Pulmonary artery endothelial cell (primary cell): ENCODE measurements at places on chromosomes 6 and 20.

DNA sequence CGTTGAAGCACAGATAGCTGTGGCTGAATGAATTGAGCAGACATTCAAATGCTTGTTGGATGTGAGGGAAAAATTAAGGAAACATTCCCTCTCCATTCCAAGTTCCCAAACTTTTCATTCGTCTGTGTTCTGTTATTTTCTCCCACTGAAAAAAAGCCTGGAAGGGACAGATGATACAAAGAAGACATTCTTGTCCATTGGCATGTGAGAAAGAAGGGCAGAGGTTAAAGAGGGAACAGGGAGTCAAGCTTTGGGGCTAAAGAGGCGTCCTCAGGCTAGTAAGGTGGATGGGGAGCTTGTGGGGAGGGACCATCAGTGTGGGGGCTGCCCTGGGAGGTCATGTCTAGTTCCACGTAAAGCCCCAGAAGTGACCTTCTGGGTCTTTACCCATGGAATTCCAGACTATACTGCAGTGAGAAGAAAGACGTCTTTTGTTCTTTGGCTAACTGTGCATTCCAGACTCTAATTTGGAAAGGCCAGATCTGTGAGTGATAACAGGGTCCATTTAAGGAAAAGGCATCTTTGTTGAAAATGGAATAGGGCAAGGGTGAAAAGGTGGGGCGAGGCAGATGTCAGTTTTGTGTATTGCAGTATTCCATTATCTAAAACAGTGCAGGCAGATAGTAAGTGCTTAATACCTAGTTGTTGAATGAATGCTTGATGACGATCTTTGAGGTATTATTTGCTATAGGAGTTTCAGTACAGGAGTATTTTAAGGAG is 117.5 kb downstream of the SOX4 start:
- DNase-seq = no peak

GRCh38 chr6:111944541-111944940 is 71.3 kb upstream of the FYN start:
- no peak for DNase-seq

DNA sequence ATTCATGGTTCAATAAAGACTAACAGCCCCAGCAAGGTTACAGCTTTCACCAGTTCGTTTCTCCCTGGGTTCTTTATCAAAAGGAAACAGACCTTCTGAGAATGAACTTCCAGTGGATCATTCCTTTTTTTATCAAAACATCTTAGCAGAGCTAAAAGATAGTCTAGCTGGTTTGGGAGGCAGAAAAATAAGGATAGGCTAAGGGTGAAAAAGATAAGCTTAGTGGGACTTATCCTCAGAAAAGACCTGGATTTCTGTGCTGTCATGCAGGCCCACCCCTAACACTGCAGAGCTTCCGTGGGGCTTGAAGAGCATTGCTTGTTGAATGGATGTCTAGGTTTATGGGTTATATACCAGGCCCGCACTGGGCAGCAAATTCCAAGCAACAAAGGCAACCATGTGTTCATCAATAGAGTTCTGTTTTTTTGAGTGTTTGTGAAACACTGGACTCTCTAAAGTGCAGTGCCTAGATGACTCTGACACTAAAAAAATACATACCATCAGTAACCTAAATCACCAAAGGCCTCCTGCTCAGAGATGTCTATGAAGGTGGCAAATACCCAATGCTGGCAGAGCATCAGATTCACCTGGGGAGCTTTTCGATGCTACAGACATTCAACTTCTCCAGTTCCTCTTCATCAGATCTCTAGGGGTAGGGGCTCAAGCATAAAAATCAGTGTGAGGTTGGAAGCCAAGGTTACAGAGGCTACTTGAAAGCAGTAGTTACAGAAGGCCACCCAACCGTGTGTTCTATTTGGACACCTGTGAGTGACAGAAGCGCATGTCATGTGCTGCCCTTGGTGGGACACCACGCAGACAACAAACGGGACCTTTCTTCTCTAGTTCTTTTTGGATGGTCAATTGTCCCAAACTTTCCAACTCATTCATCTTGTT is 53.0 kb downstream of the TNFAIP3 start:
- peak; percentile 24 for DNase-seq

GRCh38 chr20:16128538-16129106 is 444.6 kb downstream of the KIF16B start:
- no peak for DNase-seq

GRCh38 chr6:30311671-30312070 is 15.1 kb upstream of the TRIM39 start:
- DNase-seq = no peak

GRCh38 chr20:36493801-36494114 is 47.6 kb upstream of the MYL9 start:
- no peak for DNase-seq

DNA sequence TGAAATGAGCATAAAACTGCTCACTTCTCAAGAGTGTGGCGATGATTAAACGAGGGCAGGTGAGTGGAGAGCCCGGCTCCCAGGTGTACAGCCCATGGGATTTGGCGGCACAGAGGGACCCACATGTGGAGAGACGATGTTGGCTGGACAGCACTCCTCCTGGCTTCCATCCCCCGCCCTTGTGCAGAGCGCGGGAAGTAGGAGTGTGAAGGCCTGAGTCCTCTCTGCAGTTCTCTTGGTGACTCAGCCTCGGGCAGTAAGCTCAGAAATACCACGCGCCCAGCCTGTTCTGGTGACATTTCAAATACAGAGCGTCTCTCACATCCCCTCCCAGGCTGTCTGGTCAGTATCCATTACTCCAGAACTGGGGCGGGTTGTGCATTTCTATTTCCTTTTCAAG is 94.2 kb upstream of the SRSF6 start:
- no peak for DNase-seq

- DNase-seq = no peak
Observed at GRCh38 chr6:53544217-53544469, 758 bp downstream of the GCLC start.

GRCh38 chr20:20229595-20229994 is 138.3 kb upstream of the INSM1 start:
- DNase-seq = no peak

DNA sequence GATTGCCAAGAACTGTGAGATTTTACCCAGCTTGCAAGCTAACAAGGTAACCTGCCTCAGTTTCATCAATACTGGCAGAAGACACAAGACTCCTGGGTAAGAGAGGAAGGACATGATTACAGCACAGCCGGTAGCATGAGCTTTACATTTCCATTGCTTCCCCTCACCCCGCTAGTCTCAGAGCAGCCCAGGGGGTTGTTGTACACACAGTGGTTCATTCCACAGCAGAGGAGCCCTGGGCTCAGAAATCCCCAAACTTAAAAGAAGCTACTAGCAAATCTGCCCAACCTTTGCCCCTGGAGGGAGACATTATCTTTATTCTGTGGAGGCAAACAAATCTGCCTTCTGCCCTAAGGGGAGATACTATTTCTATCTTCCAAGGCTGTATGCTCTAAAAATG is 17.1 kb upstream of the MTHFD1L start:
- DNase-seq = no peak

GRCh38 chr20:32067234-32067821 is 15.3 kb downstream of the HCK start:
- no peak for DNase-seq

GRCh38 chr20:62344782-62345181 is 22.3 kb downstream of the LAMA5 start:
- no peak for DNase-seq

DNA sequence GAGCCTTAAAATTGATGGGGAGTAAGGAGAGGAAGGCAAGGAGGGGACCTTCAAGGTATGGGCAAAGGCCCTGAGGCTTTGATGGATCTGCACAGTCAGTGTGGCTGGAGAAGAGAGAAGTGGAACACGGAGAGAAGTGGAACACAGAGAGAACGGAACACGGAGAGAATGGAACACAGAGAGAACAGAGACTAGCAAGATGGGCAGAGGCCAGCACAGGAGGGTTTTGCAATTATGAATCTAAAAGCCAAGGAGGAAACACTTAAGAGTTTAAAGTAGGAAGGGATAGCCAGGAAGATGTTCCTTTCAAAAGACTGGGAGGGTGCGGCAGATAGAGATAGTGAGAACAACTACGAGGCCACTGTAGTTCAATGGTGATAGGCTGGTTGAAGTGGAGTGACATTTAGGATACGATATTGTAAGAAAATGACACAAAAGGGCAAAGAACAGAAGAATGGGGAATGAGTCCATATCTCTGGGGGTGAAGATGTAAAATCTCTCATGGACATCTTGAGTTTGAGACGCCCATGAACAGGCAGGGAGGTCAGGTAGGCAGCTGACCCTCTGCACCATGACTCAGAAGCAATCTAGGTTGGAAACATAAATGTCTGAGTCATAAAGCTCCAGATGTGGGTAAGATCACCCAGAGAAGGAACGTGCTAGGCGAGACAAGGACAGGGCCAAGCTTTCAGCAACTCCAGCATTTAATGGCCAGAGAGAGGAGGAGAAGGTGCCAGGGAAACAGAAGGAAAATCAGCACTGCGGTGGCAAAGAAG is 25.4 kb downstream of the ZMYND8 start:
- DNase-seq = no peak

GRCh38 chr6:87029711-87030314 is 65.1 kb downstream of the CGA start:
- peak; percentile 26 for DNase-seq

- no peak for DNase-seq
Observed at GRCh38 chr6:144753023-144753705, 468.0 kb downstream of the UTRN start.

GRCh38 chr6:73340048-73340447 is 14.0 kb downstream of the DPPA5 start:
- DNase-seq = no peak

DNA sequence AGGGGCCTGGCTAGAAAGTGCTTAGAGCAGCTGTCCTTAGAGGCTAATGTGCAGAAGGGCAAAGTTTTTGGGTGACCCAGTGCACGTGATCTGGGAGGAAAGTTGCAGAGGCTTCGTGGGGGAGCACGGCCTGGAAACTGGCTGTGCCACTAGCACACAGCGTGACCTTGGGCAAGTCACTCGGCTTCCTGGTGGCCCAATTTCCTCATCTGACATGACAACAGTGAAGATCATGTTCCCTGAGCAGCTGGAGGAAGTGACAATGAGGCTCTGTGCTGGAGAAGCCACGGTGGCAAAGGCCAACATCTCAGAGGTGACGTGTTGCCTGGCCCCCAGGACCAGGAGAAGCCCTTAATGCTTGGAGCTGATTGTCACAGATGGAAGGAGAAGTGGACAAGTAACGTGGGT is 99.5 kb downstream of the FOXC1 start:
- DNase-seq = no peak

- DNase-seq = no peak
Observed at GRCh38 chr6:34248198-34248726, 544 bp downstream of the SMIM29 start.

DNA sequence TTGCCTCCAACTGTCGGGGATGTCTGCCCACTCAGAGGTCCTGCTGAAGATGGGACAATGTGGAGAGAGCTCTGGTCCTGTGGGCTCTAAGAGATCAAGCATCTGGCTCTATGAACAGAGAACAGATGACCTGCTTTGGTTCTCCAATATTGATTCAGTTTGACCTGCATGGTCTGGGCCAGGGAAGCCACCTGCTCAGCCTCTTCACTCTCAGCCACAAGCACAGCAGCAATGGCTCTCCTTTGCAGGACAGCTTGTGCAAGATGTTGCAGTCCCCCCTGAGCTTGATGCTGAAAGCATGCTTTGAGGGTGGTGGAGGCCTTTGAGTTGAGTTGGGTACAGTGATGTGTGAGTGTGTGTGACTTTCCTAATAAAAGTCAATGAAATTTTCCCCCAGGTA is 18.6 kb upstream of the MCM3 start:
- no peak for DNase-seq

- no peak for DNase-seq
Observed at GRCh38 chr6:16683641-16684194, 77.5 kb downstream of the ATXN1 start.
